ENCODE measurements at places on chromosomes 5 and 9.

- peak; percentile 63 for DNase-seq
These were observed 254.7 kb downstream of the NR3C1 start for GRCh38 chr5:143148771-143149170.

GRCh38 chr9:130329061-130329460, 63.5 kb downstream of the HMCN2 start:
- DNase-seq = no peak

- DNase-seq = no peak
These were observed 1.5 kb downstream of the SPAAR start for GRCh38 chr9:35910613-35911359.

DNA sequence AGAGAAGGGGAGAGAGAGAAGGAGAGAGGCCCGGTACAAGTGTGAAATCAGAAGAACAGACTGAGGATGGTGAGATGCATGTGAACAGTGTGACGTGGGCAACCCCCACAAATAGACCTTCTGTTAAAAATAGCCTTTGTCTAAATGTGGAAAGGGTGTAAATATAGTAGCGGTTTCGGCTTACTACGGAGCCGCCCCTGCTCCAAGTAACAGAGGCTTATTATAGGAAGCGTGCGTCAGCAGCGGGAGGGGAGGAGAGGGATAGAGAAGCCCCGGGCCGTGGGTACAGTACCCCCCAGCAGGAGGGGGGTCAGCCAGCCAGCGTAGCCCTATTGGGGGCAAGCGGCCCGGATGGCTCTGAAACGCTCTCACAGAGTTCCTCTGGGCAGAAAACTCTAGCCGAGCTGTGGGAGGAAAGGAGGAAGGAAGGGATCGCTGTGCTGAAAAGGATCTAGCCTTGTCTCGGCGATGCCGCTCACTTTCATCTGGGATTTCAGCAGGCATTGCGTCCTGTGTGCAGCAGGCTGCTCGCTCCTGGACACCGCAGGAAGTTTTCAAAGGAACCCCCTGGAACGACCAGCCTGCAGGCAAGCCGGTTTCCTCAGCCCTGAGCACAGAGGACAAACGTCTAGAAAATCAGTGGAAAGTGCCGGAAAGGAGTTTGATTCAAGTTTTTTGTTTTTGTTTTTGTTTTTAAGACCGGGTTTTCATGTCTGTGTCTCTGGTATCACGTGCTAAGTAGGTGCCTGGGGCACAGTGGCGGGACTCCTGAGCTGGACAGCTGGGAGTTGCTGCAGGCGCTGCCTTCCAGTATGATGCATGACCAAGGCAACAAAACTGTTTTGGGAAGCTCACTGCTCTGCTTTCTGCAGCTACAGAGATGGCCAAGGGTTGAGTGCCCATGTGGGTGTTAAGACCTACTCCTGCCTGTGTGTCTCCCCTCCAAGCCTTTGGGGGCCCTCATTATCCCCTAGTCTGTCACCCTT, 146.6 kb downstream of the SEC61B start:
- DNase-seq = no peak

- no peak for DNase-seq
These were observed 69.6 kb downstream of the NMUR2 start for GRCh38 chr5:152335461-152335860.

DNA sequence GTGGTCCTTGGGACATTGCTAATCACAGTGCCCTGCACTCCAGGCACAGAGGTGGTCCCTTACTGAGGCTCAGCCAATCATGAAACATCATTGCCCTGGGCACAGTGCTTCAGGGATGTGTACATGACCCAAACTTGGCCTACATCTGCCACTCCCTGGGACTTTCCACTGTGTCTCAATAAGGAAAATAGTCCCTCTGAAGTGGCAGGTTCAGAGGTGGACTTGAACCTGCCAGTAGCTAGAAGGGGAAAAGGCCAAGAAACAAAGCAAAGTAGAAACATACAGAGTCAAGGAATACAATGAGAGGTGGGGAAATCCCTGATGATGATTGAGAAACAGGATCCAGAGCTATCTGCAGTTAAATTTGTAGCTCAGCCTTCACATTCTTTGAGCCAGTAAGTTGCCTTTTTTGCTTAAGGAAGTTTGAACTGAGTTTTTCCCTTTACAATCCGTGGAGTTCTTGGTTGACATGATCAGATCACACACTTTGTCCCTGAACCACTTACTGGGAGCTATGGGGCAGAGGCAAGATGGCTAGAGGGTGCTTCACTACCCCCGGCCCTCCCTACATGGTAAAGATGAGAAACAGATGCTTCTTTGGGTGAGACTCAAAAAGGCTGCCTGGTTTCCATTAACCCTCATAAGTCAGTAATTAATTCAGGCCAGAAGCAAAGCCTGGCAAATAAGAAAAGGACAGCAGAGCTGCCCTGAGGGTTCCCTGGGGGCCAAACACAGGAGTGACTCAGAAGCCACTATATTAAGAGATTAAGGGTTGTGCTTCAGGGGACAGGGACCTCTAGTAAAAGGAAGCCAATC, 57.6 kb downstream of the SH3TC2 start:
- peak; percentile 43 for DNase-seq

DNA sequence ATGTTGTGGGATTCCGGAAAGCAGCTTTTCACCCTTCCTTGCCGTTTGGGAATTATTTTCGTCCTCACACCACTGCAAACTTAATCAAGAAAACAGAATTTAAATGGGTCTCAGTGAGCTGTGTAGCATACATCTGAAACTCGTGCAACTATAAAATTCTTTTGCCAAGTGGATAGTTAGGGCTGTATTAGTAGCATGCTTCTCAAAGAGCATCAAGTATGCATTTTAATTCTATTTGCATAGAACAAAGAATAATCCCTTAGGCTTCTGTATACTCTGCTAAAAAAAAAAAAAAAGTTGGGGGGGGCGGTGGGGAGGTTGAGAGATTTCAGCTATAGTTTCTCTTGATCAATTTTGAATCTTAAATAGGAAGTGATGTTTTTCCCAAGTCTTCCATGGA, 11.8 kb upstream of the APBA1 start:
- no peak for DNase-seq

DNA sequence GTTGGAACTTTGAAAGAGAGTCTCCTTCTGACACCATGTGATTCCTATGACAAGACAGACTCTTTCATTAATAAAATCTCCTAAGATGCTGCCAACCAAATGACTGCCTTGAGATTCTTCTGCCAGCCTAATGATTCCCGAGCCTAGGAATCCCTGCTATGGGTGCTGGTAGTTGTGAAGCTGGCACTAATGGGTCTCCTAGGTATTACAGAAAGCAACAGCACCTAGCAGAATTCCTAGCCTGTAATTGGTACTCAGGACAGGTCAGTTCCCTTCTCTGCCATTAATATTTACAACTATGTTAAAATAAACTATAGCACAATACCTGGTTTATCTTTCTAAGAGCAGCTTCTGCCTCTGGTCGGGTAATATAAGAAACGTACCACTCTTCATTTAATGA, 19.3 kb downstream of the C5orf58 start:
- DNase-seq = no peak

GRCh38 chr5:59487772-59488729, 405.5 kb downstream of the PDE4D start:
- DNase-seq = no peak

DNA sequence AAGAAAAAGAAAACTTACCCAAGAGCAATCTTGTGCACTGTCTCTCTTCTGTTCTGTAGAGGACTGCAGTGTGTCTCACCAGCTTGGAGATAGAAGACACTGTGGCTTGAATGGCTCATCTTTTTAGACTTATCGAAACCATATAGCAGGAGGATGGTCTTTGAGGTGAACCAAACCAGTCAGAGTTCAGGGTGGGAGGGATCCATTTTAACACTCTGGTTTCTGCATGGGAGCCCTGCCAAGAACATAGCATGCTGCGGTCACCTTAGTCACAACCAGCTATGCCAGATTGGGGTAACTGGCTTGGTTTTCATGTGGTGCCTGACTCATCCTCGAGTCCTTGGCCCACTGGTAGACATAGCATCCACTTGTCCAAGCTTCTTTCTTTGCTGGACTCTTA, 135.1 kb downstream of the PAPPA start:
- peak; percentile 86 for DNase-seq

DNA sequence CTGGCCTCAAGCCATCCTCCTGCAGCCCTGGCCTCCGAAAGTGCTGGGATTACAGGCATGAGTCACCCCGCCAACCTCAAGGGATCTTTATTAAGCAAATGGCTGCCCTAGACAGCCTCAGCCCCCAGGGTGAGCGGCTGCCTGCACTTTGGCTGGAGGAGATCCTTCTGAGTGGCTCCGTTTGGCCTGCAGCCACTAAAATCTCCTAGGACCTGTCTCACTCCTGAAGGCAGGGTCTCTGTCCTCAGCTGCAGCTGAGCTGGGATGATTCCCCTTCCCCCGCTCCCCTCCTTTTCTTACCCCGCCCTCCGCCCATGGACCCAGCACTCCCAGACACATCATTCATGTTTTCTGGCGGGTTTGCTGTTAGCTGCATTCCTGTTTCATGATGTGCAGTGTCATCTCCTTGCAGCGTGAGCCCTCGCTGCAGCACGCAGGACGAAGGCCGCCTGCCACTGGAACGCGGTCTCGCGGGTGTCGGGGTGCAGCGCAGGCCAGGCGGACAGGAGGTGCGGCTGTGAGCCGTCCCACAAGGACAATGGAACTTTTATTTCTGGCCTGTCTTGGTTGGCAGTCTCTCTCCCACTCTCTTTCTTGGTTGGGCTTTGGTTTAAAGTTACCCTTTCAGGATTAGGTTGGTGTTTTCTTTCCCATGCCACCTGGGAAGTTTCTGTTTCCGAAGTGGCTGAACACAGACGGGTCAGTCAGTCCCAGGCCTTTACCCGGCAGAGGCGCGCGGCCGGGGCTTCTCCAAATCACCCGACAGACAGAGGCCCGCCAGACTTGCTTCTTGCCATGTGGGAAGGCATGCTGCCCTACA, 137.1 kb downstream of the FOXD1 start:
- DNase-seq = peak; percentile 35

- no peak for DNase-seq
These were observed 143.3 kb upstream of the SMARCA2 start for GRCh38 chr9:1871626-1872419.

GRCh38 chr5:167777746-167778145, 513.7 kb upstream of the WWC1 start:
- DNase-seq = peak; percentile 78

DNA sequence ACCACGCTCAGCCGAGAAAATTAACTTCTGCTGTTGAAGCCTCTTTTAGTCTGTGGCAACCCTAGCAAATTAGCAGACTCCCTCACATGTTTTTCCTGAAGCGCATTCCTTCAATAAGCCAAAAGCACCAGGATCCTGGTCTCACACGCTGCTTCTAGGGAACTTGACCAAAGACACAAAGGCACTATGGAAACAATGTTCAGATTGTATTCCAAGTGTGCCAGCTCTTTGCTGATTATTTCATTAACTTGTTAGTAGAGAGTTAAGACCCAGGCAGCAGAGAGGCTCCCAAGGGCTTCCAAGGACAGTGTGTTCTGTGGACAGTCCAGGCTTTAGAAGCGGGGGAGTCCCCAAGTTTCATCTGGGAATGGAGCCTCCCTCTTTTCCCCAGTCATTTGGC, 94.4 kb upstream of the BASP1 start:
- no peak for DNase-seq

DNA sequence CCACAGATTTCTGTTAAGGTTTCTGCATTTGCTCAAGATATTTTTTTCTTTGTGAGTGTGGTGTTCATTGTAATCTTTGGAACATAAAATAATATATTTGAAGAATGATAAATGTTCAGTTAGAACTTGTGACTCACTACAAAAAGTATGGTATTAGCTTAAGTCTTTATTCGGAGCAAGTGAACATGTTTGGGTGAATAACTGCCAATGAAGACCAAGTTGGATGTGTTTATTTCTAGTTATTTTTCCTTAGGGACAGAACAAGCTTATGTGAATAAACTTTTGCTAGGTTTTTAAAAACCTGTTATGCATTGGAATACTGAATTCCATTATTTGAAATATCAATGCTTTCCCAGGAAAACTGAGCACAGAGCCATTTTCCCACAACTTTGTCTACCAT, 418.6 kb downstream of the SLCO4C1 start:
- DNase-seq = no peak

DNA sequence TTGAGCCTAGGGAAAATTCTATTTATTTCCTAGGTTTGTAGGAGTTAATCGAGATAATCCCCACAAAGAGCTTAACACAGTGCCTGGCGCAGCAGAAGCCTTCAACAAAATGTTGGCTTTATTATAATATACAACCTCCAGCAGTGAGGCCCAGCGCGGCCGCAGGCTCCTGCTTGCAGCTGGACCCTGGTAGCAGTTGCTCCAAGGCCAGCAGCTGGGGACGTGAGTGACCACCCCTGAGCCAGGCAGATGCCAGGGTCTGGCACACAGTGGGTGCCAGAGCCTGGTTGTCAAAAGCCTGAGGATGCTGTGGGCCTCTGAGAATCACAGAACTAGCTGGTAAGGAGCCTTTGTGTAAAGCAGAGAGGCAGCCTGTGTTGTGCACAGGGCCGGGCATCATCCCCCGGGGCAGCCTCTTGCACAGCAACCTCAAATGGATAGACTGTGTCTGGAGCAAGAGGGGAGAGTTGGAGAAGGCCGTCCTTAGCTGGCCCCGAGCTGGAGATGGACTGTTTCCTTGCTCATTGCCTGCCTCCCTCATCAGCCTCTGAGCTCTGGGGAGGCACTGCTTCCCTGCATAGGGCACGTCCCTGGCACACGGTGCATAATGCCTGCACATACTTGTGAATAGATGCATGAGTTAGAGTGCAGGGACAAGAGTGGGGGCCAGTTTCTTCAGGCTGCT, 17.3 kb downstream of the CSF1R start:
- DNase-seq = no peak

GRCh38 chr5:135356522-135357318, 42.3 kb downstream of the MACROH2A1 start:
- no peak for DNase-seq

GRCh38 chr5:53552561-53552960, 7.9 kb upstream of the NDUFS4 start:
- DNase-seq = no peak

- DNase-seq = no peak
These were observed 38.0 kb upstream of the CCDC152 start for GRCh38 chr5:42718591-42718990.

GRCh38 chr5:176629853-176630680, at the start of the genes EIF4E1B and SNCB:
EIF4E1B (plus strand) TSS chr5:176630675; CDS start chr5:176642788, 12,113 bp downstream.
SNCB (minus strand) TSS chr5:176630534; CDS start chr5:176629654, 880 bp downstream.
- no peak for DNase-seq

Data from AG09309 (cell line).